Ecto neural progenitor cell (in vitro differentiated cells): ENCODE measurements at places on chromosomes 11 and 22.
A peak's percentile ranks its signal among the peaks of the same experiment; 100 is the strongest.

DNA sequence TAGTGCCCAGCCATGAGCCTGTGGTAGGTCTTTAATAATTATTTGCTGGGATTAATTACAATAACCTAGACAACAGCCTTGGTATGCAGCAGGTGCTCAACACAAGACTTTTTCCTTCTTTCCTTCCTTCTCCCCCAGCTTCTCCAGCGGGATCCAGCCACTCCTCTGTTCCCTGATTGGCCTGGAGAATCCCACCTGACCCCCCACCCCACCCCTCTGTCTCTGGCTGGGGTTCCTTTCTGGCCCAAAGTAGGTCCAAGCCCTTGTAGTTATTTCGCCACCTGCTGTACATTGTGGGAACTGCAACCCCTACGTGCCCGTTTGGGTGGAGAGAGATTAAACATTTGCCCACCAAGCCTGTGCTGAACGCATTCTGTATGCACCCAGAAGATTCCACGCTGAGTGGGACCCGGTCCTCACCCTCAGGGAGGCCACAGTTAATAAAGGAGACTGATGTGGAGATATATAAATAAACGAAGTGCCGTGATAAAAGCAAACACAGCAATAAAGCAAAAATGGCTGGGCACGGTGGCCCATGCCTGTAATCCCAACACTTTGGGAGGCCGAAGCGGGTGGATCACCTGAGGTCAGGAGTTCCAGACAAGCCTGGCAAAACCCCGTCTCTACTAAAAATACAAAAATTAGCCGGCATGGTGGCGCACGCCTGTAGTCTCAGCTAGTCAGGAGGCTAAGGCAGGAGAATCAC lies 32.1 kb upstream of the DGKZ start:
- peak; percentile 87 for DNase-seq

- no peak for DNase-seq
Measured at GRCh38 chr11:70581991-70582885, 183.9 kb downstream of the CTTN start.

- DNase-seq: peak; percentile 53
Measured at GRCh38 chr11:8261921-8262551, 1.6 kb downstream of the LMO1 start.

DNA sequence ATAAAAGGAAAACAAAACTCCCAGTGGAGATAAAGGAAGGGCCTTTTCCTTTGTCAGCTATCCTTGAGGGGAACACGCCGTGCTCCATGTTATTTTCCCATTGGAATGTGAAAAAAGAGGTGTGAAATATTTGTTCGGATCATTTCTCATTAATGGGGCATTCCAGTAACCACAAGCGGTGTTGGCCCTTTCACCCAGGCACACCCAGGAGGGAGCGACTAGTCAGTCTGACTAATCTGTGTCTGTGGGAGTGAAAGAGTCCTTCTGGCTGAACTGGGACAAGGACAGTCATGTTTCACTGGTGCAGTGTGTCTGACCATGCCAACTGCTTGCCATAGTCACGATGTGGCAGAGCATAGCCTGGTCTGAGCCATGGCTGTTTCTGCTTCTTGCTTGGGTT lies 13.0 kb upstream of the MYEOV start:
- DNase-seq: no peak

GRCh38 chr22:36386900-36387708 lies 663 bp downstream of the MYH9 start:
- peak; percentile 70 for DNase-seq

DNA sequence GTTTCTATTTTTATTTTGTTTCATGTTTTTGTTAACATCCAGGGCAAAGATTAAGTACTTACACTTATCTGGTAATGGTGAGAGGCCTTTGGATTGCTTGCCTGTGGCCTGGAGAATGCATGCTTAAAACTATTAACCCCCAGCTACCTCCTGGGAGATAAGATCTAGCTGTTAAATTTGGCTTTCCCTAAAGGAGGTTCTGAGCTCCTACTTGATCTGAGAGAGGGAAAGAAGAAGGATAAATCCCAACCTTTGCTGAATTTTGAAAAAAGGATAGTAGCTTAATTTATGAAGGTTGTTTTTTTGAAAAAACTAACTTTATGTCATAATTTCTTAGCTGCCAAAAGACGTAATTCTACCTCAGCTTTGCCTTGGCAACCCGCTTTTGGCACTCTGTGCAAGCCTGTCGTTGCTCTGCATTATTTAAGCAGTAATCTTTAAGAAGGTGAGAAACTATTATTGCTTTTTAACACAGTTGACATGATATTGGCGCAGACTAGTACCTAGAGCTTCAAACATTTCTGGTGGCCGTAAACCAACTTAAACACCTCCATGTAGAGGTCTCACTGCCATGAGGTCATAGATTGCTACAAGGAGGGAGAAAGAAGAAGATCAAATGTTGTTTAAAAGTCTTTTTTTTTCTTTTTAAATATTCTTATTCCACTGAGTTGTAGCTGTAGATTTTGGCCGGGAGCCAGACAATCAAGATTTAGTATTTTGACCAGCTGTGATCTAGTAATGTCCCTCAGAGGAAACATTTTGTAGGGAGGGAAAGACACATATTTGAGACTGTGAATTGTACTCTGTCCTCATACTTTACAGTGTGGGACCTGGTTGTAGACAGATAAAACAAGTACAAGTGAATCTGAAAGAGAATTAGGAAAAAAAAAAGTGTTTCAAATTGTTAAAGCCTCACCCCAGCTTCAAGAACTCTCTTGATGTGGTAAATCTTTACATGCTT lies 74.4 kb downstream of the WNT11 start:
- no peak for DNase-seq

- DNase-seq: no peak
Measured at GRCh38 chr11:497565-498296, 9.3 kb downstream of the RNH1 start.

- DNase-seq: no peak
Measured at GRCh38 chr11:32290783-32291182, 144.6 kb downstream of the WT1 start.

DNA sequence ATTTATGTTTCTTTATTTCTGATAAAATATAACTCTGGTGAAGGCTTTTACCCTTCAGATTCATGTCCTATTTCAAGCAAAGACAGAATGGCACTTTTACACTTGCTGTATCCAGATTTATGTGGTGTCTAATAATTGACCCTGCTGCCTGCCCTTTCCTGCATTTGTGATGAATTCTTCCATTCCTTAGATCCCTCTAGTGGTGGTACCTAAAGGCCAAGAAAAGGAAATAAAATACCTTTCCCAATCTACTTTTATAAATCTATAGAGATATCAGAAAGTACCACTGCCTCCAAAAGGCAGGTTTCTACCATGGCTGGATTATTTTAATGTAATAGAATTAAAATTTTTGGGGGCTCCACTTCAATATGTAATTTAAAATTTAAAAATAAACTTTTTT lies 34.2 kb downstream of the CCDC81 start:
- DNase-seq: no peak

DNA sequence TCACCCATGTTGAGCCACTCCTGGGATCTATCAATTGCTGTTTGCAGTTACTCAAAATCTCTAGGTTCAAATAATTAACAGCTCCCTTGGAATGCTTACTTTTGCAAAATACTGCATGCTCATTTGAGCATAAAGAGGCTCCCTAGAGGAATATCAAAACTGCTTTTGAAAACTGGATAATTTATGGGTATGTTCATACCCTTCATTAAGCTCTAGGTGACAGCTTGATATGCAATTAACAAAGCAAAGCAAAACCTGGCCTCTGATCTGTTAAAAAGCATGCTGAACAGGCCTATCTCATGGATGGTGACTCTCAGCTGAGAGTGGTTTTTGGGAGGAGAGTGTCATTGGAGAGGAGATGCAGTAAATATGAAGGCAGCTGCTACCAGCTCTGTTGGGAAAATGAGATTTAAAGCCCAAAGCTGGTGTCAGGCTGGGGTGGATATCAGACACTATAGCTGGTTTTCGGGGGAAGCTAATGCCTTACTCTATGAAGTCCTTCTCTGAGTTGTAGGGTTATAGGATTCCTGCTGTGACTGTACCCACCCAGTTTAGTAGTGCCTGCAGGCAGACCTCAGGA lies 110.9 kb downstream of the RASSF10 start:
- DNase-seq: no peak

- DNase-seq: no peak
Measured at GRCh38 chr11:70751142-70751734, 352.9 kb downstream of the CTTN start.

DNA sequence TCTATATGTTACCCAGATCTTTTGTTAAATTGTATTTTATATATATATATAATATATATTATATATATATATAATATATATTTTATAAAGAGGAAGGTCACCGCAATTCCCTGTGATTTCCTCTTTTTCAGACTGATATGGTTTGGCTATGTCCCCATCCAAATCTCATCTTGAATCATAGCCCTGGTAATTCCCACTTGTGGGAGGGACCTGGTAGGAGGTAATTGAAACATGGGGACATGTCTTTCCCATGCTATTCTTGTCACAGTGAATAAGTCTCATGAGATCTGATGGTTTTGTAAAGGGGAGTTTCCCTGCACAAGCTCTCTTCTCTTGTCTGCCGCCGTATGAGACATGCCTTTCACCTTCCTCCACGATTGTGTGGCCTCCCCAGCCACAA lies 157.6 kb downstream of the RAB38 start:
- DNase-seq: no peak

DNA sequence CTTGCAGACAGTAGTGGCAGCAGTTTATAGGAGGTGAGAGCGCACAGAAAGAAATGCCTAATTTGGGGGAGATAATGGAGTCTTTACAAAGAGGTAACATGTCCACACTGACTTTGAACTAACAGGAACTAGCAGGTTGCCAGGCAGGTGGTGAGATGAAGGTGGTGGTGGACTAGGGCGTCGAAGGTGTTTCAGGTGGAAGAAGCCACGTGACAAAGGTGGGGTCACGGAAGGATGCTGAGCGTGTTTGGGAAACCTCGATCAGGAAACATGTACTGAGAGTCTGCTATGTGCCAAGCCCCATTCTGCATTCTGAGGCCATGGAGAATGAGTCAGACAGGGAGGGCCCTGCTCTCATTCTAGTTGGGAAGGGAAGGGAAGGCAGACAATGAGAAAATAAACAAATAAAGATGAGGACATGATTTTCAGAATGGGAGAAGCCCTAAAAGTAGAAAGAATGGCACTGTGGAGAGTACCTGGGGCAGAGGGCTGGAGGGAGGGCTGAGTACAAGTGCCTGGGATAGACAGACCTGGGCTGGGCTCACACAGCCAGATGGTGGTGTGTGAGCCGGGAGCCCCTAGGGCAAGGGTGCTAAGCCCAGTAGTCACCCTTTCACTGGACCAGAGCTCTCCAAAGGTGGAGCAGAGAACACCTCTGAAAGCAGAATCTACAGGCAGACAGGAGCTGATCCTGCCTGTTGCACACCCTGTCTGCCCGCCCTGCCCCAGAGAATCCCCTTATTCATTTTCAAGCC lies 16.2 kb upstream of the NNMT start:
- DNase-seq: peak; percentile 16

GRCh38 chr11:47306484-47306844 lies 36.5 kb downstream of the MADD start:
- no peak for DNase-seq
